Brain (organoid and tissue), 16 donors: ENCODE measurements at places on chromosomes 6 and 20. TPM values are rescaled to one million over a fixed set of nuclear protein-coding genes. Genes with fewer than 3 reads are reported as not detected.

Gene SLC13A3
- 10.3 TPM for polyA plus RNA-seq

Gene HMGCLL1
- 1.0 TPM for polyA plus RNA-seq

Gene MAS1
- 0.15 TPM for polyA plus RNA-seq

Gene THBS2
- 12.9 TPM for polyA plus RNA-seq

Gene EFHC1
- 36.0 TPM for polyA plus RNA-seq

Gene SEL1L2
- not detected for polyA plus RNA-seq

Gene CENPW
- 31.8 TPM for polyA plus RNA-seq

Gene BANF2
- not detected for polyA plus RNA-seq

Gene HRH3
- 30.9 TPM for polyA plus RNA-seq

Gene ERGIC3
- polyA plus RNA-seq, result 404 TPM

Gene SGK2
- 7.3 TPM for polyA plus RNA-seq

Gene TUBB2B
- polyA plus RNA-seq, result 1,989 TPM

Gene ABHD16B
- not detected for polyA plus RNA-seq

Gene FAXC
- polyA plus RNA-seq, result 25.0 TPM

Gene SALL4
- not detected for polyA plus RNA-seq

Gene CFAP206
- 1.0 TPM for polyA plus RNA-seq

Gene MLN
- not detected for polyA plus RNA-seq

Gene BMP7
- 24.9 TPM for polyA plus RNA-seq

Gene IPCEF1
- 3.2 TPM for polyA plus RNA-seq

Gene SLC22A7
- not detected for polyA plus RNA-seq

Gene TCF21
- not detected for polyA plus RNA-seq

Gene ITPA
- polyA plus RNA-seq, result 40.6 TPM

Gene ADGB
- not detected for polyA plus RNA-seq

Gene NUS1
- 10.7 TPM for polyA plus RNA-seq

Gene HAO1
- polyA plus RNA-seq, result not detected

Gene SPATA25
- 0.83 TPM for polyA plus RNA-seq

Gene TGM3
- 0.24 TPM for polyA plus RNA-seq

Gene CRISP1
- not detected for polyA plus RNA-seq

Gene HLA-DOB
- not detected for polyA plus RNA-seq

Gene SLC22A3
- polyA plus RNA-seq, result 0.85 TPM

Gene MYLK2
- 1.5 TPM for polyA plus RNA-seq

Gene CDH22
- polyA plus RNA-seq, result 5.6 TPM

Gene MUC22
- not detected for polyA plus RNA-seq

Gene POU3F2
- polyA plus RNA-seq, result 9.1 TPM

Gene CGA
- polyA plus RNA-seq, result not detected

Gene ARMC2
- polyA plus RNA-seq, result 6.0 TPM

Gene ADGRF4
- polyA plus RNA-seq, result not detected

Gene MACROD2
- polyA plus RNA-seq, result 9.0 TPM

Gene C20orf202
- 0.27 TPM for polyA plus RNA-seq

Gene SLC22A2
- polyA plus RNA-seq, result 0.58 TPM

Gene SAMD3
- not detected for polyA plus RNA-seq

Gene WFDC10B
- polyA plus RNA-seq, result not detected

Gene HTR1E
- polyA plus RNA-seq, result 1.1 TPM

Gene FAM209A
- not detected for polyA plus RNA-seq

Gene IYD
- not detected for polyA plus RNA-seq

Gene FITM2
- 7.6 TPM for polyA plus RNA-seq

Gene TXLNB
- 1.8 TPM for polyA plus RNA-seq

Gene DPM1
- polyA plus RNA-seq, result 29.4 TPM

Gene SIRPB1
- polyA plus RNA-seq, result 2.5 TPM

Gene GCM1
- polyA plus RNA-seq, result not detected

Gene RAET1G
- not detected for polyA plus RNA-seq

Gene SLC22A23
- 25.9 TPM for polyA plus RNA-seq

Gene FOXQ1
- polyA plus RNA-seq, result 0.98 TPM
